ENCODE measurements at places on chromosomes 4 and X. TPM values are rescaled to one million over a fixed set of nuclear protein-coding genes. Genes with fewer than 3 reads are reported as not detected.

GRCh38 chr4:113684534-113685091, 76.9 kb downstream of the CAMK2D start:
- DNase-seq = peak; percentile 86

The SH3RF1 gene
- 20.3 TPM for total RNA-seq

The USP27X gene
- 2.1 TPM for total RNA-seq

DNA sequence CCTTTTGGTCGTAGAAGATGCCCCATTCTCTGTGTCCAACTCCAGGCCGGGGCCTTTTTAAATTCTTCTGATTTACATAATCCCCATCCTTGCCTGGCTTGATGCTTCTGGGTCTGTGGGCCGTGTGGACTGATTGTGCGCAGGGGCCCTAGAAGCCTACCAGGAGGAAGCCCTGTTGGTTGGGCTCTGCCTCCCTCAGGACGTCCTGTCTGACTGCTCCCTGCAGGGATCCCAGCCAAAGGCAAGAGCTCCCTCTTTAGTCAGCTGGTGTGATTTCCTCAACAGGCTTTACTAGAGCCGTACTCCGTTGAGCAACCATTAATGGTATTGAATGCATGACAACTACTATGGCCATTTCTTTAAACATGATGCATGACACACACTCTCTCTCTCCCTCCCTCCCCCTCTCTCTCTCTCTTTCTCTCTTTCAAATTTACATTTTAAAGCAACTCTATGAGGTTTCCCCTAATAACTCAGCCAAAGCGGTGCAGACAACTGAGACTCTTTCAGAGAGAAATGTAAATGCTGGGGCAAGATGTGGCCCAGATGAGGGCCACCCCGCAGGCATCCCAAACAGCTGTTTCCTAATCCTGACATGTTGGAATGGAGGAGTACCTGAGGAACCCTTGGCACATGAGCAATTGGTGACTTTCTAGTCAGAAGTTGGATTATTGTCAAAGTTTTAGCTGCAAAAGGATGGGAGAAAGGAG, 117.3 kb downstream of the DRD5 start:
- DNase-seq = no peak

The NKX3-2 gene
- 0.19 TPM for total RNA-seq

GRCh38 chrX:16552546-16552945, 97.4 kb upstream of the S100G start:
- DNase-seq = no peak

DNA sequence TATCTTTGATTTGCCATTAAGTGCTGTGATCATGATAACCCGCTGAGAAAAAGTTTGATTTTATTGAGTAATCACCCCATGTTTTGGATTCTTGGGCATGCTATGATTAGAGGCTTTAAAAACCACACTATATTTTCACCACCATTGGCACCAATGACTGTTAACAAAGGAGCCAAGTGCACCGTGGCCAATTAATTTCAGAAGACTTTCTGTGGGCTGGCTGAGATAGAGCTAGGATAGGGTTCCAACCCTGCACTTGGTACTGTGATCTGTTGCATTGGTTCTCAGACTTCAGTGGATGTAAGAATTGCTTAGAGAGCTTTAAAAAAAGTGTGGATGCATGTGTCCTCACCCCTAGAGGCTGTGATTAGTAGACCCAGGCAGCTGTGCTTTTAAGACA, 32.4 kb downstream of the OCRL start:
- no peak for DNase-seq

GRCh38 chr4:121428721-121429120, 47.9 kb upstream of the QRFPR start:
- no peak for DNase-seq

The L1CAM gene
- 3.8 TPM for total RNA-seq

The FAM114A1 gene
- 111 TPM for total RNA-seq

DNA sequence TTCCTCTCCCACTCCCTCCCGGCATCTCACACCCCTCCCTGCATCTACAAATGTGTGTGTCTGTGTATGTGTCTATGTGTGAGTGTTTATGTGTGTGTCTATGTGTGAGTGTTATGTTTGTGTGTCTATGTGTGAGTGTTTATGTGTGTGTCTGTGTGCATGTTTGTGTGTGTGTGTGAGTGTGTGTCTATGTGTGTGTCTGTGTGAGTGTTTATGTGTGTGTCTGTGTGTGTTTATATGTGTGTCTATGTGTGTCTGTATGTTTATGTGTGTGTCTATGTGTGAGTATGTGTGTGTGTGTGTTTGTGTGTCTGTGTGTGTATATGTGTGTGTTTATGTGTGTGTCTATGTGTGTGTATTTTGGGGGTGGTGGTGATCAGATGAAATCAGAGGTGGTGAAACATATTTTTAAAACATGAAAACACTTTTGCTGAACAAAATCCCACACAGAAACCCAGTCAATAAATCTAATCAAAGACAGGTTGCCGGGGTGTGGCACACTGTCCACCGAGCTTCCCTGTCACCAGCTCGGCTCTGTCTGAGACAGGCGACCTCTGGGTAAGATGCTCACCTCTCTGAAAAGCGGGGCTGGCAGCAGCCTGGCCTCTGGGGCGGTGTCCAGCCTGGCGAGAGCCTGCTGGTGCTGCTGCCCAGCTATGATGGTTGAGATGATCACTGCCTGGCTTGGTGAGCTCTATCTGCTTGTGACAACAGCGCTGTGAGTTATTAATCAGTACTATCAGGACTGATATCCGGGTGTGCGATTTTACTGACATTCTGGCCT, 186.7 kb upstream of the PSAPL1 start:
- DNase-seq = no peak

DNA sequence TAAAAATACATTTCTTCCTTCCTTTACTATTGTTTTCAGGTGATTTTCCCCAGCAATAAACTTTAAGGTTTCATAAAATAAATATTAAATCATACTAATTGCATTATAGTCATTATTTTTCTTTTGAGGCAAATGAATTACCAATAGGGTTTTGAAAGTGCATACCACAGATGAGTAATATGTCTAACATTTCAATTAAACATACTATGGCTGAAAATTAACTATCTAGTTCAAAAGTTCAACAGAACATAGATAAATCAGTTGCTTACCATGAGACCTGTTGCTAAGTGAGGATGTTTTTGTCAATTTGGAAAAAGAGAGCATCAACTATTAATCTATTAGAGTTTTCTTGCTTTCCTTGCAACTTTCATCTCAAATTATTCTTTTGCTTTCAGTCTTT, 35.0 kb downstream of the NPY5R start:
- no peak for DNase-seq

The HERC6 gene
- 7.3 TPM for total RNA-seq

DNA sequence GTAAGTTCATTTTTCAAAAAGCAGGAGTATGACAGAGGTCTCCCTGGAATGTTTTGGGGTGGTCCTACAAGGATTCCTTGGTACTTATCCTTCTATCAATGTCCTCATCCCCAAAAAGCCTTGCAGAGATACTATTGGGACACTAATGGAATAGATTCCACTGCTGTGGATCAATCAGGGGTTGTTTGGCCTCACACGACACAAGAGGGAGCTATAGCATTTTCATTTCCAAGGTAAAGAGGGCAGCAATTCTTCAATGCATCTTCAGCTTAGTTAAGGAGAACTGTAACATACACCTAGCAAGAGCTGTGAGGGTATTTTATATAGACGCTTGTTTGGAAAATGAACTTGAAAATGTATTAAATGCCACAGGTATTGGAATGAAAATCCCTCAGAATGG, 50.9 kb downstream of the USP26 start:
- DNase-seq = no peak

DNA sequence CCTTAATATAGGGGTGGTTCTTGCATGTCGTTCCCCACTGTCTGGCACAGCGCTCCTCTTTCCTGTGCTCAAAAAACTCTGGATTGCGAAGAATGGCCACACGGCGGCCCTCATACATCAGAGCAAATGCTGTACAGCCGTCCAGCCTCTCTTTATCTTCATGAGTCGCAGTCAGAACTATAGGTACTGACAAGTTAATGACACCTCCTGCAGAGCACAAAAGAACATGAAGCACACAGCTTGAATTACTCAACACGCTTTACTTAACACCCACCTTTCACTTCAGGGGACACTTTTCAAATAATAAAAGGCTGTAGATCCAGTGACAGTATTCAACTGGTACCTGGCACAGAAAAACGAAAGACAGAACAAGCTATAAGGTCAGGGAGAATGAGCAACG, 65.3 kb downstream of the PAPSS1 start:
- DNase-seq = no peak

GRCh38 chr4:39978378-39978775, 666 bp upstream of the PDS5A start:
- no peak for DNase-seq

The TBC1D9 gene
- 16.9 TPM for total RNA-seq

The WDR17 gene
- 3.0 TPM for total RNA-seq

- DNase-seq = peak; percentile 29
Measured at GRCh38 chr4:2652415-2653160, 103.5 kb downstream of the TNIP2 start.

GRCh38 chr4:123386609-123387008, 10.0 kb upstream of the SPRY1 start:
- DNase-seq = no peak

DNA sequence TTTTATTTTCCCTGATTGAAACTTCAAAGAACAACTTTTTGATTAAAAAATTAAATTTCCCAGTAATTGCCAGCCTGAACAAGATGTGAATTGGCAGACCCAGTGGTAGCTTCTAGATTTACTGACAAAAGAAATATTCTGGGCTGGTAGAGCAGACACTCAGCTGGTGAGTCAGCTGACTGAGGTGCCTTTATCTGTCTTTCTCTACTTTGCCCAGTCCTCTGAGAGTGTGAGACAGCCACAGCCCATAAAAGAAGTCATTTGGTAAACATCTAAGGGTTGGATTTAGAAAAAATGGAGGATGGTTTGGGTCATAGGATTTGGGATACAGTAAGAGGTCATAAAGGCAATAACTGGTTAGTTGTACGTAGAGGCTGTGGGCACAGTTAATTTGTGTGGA, 54.5 kb downstream of the CCSER1 start:
- DNase-seq = no peak

The PARM1 gene
- 94.5 TPM for total RNA-seq

The PLXNA3 gene
- total RNA-seq = 31.1 TPM

- DNase-seq = no peak
Measured at GRCh38 chr4:87392183-87392582, 1.2 kb upstream of the HSD17B11 start.

Measured in posterior vena cava (tissue), 2 donors.